Fibroblast of skin of abdomen (primary cell): ENCODE measurements at places on chromosomes 12 and 14.

DNA sequence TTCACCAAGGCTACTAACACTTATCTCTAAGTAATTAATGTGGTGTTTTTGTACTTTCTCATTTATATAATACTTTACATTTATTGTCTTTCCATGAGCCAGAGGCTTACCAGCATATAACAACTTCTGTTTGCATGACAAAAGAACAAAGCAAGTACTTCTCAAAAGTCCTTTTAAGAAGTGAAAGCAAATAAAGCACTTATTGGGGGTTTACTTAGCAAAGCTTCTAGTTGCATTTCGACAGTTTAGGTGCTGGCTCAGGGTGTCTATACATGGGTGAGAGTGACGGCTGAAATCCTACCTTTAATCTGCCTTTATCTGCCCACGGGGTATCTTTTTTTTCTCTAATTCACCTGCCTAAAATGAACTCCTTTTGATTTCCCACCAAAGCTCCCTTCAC, 21.0 kb upstream of the DCN start:
- DNase-seq, result no peak

DNA sequence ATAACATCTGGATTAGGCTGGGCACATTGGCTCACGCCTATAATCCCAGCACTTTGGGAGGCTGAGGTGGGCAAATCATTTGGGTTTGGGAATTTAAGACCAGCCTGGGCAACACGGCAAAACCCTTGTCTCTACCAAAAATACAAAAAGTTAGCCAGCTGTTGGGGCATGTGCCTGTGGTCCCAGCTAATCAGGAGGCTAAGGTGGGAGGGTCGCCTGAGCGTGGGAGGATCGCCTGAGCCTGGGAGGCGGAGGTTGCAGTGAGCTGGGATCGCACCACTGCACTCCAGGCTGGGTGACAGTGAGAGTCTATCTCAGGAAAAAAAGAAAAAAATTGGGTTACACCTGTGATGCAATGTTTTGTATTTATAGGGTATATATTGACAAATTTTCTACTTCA, 5.3 kb downstream of the NEK9 start:
- DNase-seq, result no peak

DNA sequence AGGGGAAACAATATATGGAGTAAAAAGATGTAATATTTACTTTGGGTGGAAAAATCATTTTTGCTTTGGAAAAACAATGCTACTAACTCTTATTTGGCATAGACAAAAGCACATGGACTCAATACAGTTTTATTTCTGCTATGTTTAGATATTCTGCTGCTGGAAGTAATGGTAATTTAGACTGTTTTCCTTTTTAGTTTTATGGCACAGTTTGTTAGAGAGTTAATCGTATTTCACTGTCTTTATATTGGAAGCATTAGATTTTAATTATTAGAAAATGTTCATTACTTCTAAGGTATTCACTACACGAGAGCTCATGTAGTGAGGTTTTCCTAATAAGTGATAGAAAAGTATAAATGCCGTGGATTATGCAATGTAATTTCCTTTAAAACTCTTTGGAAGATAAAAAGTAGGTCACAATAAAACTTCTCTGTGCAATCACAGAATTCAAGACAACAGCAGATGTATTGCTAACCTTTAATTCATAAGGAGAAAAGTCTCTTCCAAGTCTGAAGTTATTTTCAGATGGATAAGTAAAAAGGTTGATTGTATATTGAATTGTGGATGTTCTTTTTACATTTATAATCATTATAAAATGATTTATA, 851.8 kb downstream of the TMTC2 start:
- no peak for DNase-seq

- no peak for DNase-seq
Observed at GRCh38 chr12:47222520-47223030, 142.8 kb upstream of the AMIGO2 start.

- DNase-seq, result no peak
Observed at GRCh38 chr14:23520899-23521533, 30.5 kb downstream of the ZFHX2 start.

- no peak for DNase-seq
Observed at GRCh38 chr12:66714709-66715108, 35.8 kb upstream of the GRIP1 start.

GRCh38 chr12:115820656-115821055, 456.8 kb downstream of the MED13L start:
- no peak for DNase-seq

- no peak for DNase-seq
Observed at GRCh38 chr12:42969355-42969754, 379.8 kb upstream of the PRICKLE1 start.

GRCh38 chr12:95634622-95635621, 83.6 kb upstream of the USP44 start:
- peak; percentile 10 for DNase-seq

- no peak for DNase-seq
Observed at GRCh38 chr14:48008646-48009045, 333.2 kb upstream of the MDGA2 start.

- peak; percentile 89 for DNase-seq
Observed at GRCh38 chr12:104578453-104578852, 121.7 kb downstream of the CHST11 start.

GRCh38 chr14:68783408-68784225, 9.2 kb downstream of the ZFP36L1 start:
- no peak for DNase-seq

GRCh38 chr12:5078423-5078822, 34.7 kb downstream of the KCNA5 start:
- DNase-seq, result peak; percentile 27

GRCh38 chr12:71703206-71703605, 17.3 kb downstream of the TMEM19 start:
- no peak for DNase-seq

- DNase-seq, result peak; percentile 65
Observed at GRCh38 chr12:93146263-93146939, 217.3 kb upstream of the EEA1 start.

- no peak for DNase-seq
Observed at GRCh38 chr12:76702946-76703345, 61.0 kb upstream of the ZDHHC17 start.

GRCh38 chr14:44041700-44042099, 465.4 kb downstream of the FSCB start:
- no peak for DNase-seq

GRCh38 chr12:19434538-19434937, 4.8 kb upstream of the AEBP2 start:
- no peak for DNase-seq

- no peak for DNase-seq
Observed at GRCh38 chr14:101556566-101557320, 4.6 kb upstream of the DIO3 start.

DNA sequence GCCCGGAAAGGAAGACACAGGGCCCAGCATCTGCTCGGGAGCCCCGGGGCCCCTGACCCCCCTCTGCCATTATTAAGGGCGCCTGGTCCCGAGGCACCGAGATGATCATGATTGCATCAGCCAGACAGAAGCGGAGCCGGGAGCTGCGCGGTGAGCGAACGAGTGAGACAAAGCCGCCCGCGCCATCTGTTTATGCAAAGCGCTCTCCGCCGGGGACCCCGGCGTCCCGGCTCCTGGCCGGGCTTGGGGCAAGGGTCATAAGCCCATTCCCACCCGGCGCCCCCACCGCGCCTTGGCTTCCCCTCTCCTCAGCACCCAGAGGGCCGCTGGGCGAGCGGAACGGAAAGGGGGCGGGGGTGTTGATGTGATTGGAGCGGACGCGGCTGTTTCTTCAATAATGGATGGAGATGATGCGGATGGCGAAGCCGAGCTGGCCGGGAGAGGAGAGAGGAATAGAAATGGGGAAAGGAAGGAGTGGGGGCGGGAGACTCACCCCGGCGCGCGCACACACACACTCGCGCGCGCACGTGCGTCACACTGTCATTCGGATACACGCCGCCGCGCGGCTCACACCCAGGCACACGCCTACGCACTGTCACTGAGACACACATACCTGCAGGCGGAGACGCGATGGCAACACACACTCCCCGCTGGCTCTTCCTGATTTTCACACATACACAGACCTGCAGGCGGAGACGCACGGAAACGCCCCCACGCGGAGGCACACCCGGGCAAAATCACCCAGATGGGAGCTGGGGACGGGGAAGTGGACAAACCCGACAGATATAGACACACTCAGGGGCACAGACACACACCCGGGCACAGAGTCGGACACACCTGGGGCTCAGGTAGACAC, 10.7 kb downstream of the STAC3 start:
- DNase-seq, result peak; percentile 69

GRCh38 chr14:86673523-86673969, 1143.6 kb downstream of the FLRT2 start:
- DNase-seq, result peak; percentile 6

DNA sequence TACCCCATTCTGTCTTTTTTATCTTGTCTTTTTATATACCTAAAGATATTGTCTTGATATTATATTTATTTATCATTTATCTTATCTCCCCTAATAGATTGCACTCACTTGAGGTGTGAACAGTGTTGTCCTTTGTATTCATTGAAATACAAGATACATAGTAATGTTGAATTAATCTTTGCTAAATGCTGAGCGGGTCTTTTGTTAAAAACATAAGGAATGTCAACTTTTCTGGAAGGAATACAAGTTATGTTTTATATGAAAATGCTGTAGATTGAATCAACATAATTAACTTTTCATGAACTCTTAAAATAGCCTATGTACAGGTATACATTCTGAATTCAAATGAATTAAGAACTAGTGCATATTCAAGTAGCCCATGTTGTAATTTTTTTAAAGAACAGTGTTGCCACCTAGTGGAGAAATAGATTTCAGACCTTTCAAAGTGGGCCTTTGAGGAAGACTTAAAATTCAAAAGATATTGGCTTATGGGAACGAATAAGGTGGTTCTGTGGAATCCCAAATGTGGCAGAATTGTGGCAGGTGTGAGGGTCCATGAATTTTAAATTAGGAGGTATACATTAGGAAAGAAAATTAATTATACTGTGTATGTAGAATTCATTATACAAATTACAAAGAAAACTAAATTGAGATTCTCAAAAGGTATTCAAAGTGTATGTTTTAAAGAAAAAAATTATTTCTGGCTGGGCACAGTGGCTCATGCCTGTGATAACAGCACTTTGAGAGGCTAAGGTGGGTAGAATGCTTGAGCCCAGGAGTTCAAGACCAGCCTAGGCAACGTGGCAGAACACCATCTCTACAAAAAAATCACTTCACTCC, 19.1 kb downstream of the BBOF1 start:
- DNase-seq, result peak; percentile 49

- DNase-seq, result no peak
Observed at GRCh38 chr12:130698106-130698505, 18.0 kb downstream of the RIMBP2 start.

GRCh38 chr12:116136340-116136739, 141.2 kb downstream of the MED13L start:
- DNase-seq, result peak; percentile 69

GRCh38 chr14:24051176-24051788, 527 bp upstream of the CARMIL3 start:
- DNase-seq, result no peak

DNA sequence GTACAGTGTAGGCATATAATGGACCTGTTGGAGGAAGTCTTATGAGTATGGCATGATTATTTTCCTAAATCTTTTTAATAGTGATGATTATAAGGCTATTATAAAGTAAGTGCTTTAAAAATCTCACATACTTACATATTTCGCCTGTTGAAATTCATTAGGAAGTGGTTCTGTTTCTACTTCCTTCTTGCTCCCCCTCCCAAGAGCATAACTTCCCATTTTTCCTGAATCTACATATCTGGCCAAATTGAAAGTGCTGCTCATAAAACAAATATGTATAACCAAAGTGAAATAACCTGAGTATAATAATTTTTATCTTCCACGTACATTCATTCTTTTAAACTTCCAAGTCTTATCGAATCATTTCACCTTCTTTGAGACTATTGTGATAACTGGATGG, 455.6 kb upstream of the SEL1L start:
- DNase-seq, result no peak

DNA sequence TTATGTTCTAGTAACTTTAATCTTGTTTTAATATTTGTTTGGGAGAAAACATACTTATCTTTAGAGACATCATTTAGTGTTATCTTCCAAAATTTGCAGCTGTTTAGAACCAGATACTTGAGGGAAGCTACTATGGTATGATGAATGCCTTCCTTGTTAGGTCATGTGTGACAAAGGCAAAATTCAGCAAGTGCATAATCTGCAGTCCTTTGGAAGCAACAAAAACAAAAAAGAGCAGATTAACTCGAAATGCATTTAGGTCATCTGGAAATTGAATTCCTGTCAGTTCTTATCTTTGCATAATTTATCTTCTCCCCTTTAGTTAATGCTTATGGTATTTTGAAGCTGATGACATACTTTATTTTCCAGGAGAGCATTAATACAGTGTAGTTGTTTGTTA, 3.5 kb downstream of the FBXO34 start:
- peak; percentile 28 for DNase-seq

DNA sequence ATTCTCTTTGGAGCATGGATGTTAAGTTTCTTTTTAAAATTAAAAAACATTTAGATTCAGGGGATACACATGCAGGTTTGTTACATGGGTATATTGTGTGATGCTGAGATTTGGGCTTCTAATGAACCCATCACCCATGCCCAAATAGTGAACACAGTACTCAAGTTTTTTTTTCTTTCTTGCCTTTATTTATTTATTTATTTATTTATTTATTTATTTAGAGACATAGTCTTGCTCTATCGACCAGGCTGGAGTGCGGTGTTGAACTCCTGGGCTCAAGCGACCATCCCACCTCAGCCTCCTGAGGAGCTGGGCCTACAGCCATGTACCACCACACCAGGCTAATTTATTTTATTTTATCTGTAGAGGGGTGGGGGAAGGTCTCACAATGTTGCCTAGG, 2.2 kb upstream of the NCKAP1L start:
- no peak for DNase-seq

DNA sequence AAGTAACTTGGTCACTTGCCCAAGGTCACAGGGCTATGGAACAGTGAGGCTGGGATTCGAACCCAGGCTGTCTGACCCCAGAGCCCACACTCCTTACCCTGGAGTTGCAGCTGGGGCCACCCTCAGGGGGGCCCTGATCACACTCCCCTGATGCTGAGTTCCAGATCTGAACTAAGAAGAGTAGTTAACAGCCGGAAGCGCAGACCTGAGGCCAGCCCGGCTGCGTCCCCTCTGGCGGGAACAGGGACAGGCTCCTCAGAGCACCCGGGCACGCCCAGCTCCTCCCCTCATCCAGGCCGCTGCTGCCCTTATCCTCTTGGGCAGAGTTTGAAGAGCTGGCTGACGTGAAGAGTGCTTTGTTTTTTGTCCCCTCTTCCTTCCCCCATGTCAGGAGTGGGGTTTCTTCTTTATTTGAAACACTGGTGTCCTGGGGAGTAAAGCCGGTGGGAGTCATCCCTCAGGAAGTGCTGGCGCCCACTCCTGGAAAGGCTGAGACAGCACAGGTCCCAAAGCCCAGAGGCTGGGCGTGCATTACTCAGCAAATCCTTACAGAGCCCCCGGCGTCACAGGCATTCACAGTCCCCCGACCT, 8.7 kb downstream of the PHB2 start:
- DNase-seq, result peak; percentile 85

DNA sequence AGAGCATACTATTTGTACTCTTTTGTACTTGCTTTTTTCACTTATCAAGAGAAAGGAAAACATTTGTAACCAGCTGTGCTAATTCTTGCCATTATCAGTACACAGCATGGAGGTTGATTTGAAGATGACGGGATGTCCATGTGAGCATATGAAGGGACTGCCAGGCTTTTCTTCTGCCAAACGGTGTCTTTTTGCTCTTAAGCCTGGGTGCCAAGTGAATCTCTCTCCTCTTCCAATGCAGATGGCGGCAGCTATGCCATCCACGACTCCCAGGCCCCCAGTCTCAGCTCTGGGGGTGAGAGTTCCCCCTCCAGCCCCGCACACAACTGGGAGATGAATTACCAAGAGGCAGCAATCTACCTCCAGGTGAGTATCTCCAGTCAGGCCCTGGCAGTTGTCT, 38.9 kb downstream of the TPCN1 start:
- DNase-seq, result no peak
